ENCODE measurements at places on chromosomes 5 and 9. TPM values are rescaled to one million over a fixed set of nuclear protein-coding genes. Genes with fewer than 3 reads are reported as not detected.

DNA sequence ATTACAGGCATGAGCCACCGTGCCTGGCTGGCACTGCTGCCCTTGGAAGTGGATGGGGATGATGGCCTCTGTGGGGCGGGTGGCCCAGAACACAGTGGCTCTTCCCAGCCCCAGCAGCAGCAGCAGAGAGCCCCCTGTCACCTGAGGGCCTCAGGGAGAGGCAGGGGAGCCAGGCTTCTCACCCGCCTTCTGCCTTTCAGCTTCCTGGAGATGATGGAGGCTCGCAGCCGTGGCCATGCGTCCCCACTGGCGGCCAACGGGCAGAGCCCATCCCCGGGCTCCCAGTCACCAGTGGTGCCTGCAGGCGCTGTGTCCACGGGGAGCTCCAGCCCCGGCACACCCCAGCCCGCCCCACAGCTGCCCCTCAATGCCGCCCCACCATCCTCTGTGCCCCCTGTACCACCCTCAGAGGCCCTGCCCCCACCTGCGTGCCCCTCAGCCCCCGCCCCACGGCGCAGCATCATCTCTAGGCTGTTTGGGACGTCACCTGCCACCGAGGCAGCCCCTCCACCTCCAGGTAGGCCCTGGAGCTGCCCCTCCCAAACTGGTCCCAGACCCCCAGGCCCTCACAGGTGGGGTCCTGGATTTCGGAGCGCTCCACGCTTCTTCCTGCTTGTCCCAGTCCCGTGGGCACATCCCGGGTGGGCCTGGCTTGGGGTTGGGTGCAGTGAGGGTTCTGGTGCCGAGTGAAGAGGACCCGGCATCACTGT lies 5.0 kb upstream of the AJM1 start:
- peaks cover 4% of the 10 kb centered on the region for H3K36me3 ChIP-seq
- H3K4me1 ChIP-seq, result peaks cover 19% of the 10 kb centered on the region
- no peak overlapping the region for H3K27ac ChIP-seq
- DNase-seq, result no peak
- H3K4me3 ChIP-seq, result no peak overlapping the region

DNA sequence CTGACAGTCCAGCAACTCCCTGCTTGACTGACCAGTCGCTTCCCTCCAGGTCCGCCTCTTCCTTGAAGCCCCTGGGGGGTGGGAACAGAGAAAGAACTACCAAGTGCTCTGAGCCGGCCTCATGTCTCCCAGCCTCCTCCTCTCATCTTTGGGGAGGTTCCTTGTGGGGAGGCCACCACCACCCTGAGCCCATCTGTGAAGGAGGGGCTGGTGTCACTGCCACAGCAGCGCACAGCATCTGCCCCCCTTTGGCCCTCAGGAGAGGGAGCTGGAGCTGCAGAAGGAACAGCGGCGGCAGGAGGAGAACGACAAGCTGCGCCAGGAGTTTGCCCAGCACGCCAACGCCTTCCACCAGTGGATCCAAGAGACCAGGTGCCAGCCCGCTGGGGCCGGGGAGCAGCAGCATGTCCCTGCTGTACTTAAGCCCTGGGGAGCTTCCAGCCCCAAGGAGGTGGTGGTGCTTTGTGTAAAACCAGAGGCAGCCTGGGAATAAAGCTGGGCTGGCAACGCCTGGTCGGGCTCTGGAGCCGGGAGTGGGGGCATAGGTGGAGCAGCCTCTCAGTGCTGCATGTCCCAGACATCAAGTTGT lies 29.4 kb downstream of the DYNC2I2 start:
- no peak overlapping the region for H3K4me3 ChIP-seq
- H3K27me3 ChIP-seq, result peaks cover 36% of the 10 kb centered on the region
- H3K27ac ChIP-seq, result no peak overlapping the region
- DNase-seq, result no peak
- peaks cover 8% of the 10 kb centered on the region for H3K4me1 ChIP-seq

- H3K36me3 ChIP-seq, result no peaks in the 10 kb centered on the region
- H3K27ac ChIP-seq, result no peak overlapping the region
- H3K4me3 ChIP-seq, result no peak overlapping the region
- H3K4me1 ChIP-seq, result peaks cover 11% of the 10 kb centered on the region
- no peak for DNase-seq
These were observed 4.3 kb upstream of the SGCD start for GRCh38 chr5:156322666-156323065.

The HRCT1 gene
- total RNA-seq, result 4.5 TPM

The FGF1 gene
- total RNA-seq, result 35.7 TPM

Measured in HFFc6 (cell line).